ENCODE measurements at places on chromosomes 2 and 18.

DNA sequence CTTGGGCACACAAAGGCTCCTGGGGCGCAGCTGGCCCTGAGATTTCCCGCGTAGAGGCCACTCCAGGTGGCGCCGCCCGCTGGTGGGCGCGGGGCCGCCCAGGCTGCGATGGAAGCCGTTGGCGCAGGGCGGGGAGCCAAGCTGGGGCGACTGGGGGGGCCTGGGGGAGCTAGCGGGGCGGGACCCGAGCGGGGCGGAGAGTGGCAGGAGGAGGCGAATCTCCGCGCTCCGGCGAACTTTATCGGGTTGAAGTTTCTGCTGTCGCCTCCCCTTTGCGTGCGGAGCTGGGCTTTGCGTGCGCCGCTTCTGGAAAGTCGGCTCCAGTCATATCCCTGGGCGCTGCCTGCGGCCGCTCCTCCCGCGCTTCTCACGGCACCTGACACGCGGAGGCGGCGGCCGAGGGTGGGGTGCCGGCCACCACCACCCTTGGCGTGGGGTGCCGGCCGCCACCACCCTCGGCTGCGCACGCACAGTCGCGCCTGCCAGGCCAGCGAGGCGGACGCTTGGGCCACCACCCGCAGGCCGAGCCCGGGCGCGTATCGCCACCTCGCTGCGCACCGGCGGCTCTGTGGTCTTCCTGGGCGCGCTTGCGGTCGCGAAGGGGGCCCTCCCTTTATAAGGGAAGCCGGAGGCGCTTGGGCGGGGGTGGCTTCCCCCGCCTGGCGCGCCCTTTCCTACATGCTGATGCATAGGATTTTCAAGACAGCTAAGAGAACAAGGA, 919 bp upstream of the CYP1B1 start:
- peak; percentile 64 for DNase-seq

GRCh38 chr2:24247592-24247991, 72.7 kb downstream of the FAM228A start:
- no peak for DNase-seq

DNA sequence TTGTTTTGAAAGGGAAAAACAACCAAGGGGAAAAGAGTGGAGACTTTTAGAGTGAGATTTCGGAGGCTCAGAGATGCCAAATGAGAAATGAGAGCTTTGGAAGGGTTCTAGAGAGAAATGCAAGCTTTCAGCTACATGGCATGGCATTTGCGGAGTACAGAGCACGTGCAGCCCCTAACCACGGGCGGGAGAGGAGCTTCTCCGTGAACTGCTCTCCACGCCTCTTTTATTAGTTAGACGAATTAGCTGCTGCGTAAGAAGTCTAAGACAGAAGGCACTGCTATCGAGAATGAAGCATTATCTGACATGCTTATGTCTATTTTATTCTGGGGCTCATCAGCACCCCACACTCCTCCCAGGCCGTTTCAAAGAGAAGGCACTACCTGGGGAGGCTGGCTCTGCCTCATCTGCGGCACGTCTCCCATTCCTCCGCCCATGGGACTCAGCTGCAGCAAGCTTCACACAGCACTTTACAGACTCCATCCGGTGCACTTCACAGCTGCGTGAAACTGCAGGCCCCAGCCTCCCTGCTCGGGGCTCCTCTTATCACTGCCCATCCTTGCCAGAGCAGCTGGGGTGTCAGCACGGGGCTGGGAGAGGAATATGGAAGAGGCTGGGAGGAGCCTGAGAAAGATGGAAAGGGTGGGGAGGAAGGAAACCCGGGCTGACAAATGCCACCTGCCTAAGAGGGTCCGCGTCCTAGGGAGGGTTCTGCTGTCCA, 207.3 kb upstream of the APCDD1 start:
- no peak for DNase-seq

DNA sequence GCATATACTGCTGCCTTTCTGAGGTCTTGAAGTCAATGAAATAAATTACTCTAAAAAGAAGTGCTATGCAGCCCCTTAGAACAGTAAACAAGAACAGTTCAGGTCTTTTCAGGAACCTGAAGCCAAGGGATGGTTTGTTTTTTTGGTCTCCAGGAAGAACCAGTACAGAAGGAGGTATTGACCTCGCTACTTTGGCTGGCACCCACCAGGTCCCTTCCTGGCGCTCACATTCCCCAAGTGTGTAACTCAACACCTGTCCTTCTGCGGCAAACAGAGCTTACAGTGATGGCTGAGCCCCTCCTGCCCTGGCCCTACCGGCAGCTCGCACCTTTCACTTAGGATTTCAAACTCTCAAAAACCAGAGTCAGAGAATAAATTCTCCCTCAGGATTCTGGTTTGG, 51.9 kb downstream of the SETBP1 start:
- DNase-seq: no peak

- no peak for DNase-seq
These were observed 10.4 kb downstream of the CAVIN2 start for GRCh38 chr2:191836471-191836852.

DNA sequence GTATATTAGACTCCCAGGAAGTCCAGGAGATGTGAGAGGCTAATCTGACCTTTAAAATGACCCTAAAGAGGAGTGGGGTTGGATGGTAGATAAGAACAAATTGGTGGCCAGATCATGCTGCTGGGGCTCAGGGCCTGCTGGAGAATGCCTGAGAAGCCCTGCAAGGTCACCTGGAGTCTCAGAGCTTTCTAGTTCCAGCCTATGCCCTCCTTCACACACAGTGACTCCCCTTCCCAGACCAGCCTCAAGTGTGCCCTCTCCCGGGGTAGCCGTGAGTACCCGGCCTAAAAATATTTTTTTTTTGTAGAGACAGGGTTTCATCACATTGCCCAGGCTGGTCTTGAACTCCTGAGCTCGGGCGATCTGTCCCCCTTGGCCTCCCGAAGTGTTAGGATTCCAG, 44.2 kb upstream of the FZD5 start:
- no peak for DNase-seq

DNA sequence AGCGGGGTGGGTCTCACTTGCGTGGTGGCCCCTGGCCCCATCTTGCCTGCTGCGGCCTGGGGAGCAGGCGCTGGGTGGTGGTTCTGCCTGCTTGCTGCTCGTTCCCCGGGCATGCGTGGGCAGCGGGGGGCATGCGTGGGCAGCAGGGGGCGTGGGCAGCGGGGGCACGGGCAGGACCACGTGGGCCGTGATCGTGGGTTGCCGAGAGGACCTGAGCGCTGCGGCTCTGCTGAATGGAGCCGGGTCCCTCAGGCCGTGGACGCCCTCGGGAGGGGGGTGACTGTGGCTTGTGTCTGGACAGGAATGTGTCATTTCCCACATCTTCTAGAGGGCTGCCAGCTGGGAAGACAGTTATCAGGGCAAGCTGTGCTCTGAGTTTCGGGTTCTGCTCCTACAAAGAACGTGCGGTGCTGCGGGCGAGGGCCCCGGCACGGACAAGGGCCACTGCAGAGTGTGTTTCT, 8.3 kb upstream of the GAL3ST2 start:
- peak; percentile 12 for DNase-seq

DNA sequence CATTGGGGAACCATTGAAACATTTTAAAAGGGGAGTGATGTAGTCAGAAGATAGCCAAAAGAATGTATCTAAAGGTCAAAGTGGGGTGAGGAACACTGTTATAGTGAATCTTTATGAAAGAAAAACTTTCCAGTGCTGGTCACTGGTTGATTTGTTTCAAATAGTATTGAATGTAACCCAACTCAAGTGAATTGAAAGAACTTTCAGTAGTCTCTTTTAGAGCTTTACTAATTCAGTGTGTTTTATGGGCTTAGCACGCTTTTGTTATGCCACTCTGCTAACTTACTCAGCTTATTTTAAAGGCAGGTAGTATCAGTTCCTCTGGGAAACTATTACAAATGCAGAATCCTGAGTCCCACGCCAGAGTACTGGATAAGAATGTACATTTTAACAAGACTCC, 57.3 kb downstream of the GTF2A1L start:
- DNase-seq: no peak
